EL (cell line): ENCODE measurements at places on chromosomes 7 and 10.

GRCh38 chr7:81903115-81903514 lies 133.3 kb upstream of the HGF start:
- DNase-seq: peak; percentile 20

DNA sequence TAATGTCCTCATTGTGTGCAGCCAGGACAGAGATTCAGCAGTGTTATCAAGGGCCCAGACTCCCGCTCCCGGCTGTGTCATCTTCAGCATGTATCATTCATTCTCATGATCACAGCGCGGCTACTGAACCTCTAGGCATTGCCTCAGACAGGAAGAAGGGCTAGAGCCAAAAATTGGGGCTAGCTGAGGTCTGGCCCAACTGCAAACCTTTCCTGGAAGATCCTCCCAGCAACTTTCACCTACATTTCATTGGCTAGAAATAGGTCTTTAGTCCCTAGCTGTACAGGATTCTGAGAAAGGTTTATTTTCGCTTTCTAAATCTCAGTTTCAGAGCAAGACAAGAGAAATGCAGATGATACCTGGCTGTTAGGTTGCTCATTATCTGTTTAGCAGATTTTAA lies 81.9 kb downstream of the CREM start:
- no peak for DNase-seq

DNA sequence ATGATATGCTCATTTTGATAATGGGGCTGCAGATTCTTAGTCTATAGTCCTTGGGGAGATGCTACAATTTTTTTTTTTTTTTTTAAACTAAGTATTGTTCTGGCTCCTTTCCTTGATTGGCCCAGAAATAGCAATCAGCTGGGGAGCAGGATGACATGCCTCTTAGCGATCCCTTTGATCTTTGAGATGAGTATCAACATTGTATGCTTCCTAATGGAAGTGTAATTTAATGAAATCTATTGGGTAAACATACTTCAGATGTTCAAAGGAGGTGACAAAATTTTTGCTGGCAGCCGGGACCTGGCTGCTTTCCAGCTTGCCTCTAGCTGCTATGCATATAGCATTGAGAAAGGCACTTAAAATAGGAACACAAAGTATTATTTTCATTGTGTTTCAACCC lies 43.5 kb downstream of the VTI1A start:
- DNase-seq: peak; percentile 6

DNA sequence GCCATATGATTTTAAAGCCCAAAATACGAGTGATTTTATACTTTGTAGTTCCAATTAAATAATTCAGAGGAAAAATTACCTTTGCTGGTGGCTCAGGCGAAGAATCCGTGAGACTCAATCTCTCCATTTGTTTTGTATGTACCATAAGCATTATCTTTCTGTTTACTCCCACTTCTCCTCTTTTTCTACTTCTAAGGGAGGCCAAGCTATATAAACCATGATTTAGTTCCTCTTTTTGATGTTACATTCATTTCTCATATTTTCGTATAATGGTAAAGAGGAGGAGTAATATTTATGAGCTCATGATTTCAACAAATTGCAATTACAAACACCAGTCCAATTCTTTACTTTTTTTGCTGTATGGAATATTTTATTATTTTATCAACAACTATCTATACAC lies 50.6 kb upstream of the TES start:
- no peak for DNase-seq

GRCh38 chr7:77461246-77461645 lies 45.1 kb upstream of the GSAP start:
- peak; percentile 48 for DNase-seq

GRCh38 chr7:121961089-121961867 lies 88.3 kb downstream of the PTPRZ1 start:
- peak; percentile 90 for DNase-seq

- DNase-seq: no peak
Observed at GRCh38 chr7:41051062-41051461, 651.8 kb downstream of the INHBA start.

- DNase-seq: no peak
Observed at GRCh38 chr10:131805696-131806095, 95.1 kb upstream of the PPP2R2D start.

GRCh38 chr10:55629793-55630490 lies 731.1 kb downstream of the ZWINT start:
- DNase-seq: no peak

DNA sequence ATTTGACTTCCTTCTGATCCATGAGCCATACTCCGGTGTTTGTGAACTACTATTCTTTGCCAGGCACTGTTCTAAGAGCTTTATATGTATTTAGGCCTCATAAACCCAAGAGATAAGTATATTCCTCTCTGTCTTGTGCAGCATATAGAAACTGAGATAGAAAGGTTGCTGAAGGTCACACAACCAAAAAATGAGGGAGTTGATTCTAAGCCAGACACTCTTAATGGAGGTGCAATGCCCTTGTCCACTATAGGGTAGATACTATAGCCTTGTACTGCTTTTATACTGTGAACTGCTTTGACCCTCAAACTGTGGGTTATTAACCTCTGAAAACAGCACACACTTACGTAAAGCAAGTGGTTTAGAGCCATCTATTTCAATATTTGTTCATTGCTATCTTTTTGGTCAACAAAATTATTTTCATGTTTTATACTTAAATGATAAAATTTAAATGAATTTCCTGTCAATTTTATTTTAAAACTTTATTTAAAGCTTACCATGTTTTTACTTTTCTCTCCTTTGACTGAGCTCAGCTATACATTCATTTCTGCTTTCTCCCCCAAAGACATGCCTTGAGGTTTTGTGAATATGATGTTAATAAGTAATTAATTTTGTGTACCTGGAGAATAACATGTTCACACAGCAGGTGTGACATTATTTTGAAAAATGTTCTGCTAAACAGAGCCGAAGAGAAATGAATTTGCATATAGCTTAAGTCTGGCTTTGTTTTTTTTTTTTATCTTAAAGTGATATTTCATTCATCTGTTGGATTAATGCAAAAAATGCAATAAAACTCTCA lies 687.3 kb downstream of the DNAJB9 start:
- no peak for DNase-seq

GRCh38 chr10:86257683-86258082 lies 108.9 kb downstream of the GRID1 start:
- no peak for DNase-seq

DNA sequence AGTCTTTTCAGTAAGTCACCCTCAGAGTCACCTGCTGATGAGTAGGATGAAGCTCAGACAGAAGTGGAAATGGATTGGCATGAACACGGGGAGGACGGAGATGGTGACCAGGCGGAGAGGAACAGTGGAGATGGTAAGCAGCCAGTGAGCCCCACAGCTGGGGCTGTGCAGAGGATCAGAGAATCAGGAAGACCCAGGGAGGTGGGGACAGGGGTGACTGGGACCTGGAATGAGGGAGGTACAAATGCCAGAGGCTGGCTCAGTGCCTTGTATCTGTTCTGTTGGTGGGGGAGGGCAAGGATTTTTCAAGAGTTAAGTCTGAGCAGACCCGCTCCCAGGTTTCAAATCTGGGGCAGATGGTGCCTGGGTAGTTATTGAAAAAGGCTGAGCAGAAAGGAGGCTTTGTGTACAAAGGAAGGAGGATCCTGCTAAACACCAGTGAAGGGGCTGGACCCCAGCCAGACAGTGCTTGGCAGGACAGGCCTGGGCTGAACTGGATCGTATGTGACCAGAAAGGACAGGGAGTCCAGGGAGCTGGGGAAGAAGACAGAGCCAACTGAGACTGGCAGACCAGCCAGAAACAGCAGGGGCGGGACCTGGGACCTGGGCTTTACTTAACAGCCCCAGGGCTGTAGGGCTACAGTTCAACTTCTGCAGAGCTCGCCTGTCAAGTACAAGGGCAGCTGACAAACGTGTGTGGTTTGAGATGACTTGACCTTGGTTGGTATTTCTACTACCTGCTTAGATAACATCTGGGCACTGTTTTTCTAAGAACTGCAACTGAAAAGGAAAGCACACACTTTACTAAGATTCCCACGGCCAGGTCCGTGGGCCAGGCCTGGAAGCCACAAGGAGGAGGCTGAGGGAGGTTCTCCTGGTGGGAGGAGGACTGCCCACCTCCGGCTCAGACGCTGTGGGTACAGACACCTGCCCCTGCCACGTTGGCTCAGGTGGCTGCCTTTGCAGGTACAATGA lies 13.2 kb upstream of the FRMPD2 start:
- no peak for DNase-seq

DNA sequence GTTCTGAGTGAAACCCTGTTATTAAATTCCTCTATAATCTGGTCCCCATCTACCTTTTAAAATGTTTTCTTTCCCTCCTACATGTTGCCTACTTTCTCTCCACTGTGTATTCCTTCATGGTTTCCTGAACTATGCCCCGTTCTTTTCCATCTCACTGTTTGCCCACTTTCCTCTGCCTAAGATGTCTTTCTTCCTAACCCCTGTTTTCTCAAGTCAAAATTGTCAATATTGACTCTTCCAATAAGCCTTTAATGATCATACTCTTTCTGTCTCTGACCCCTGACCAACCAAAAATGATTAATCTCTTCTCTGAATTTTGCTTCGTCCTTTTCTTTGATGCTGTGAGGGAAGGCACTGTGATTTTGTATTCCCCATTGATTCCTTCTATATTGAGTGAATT lies 30.6 kb upstream of the OIT3 start:
- no peak for DNase-seq

- peak; percentile 80 for DNase-seq
Observed at GRCh38 chr10:3071405-3072198, 4.3 kb downstream of the PFKP start.

DNA sequence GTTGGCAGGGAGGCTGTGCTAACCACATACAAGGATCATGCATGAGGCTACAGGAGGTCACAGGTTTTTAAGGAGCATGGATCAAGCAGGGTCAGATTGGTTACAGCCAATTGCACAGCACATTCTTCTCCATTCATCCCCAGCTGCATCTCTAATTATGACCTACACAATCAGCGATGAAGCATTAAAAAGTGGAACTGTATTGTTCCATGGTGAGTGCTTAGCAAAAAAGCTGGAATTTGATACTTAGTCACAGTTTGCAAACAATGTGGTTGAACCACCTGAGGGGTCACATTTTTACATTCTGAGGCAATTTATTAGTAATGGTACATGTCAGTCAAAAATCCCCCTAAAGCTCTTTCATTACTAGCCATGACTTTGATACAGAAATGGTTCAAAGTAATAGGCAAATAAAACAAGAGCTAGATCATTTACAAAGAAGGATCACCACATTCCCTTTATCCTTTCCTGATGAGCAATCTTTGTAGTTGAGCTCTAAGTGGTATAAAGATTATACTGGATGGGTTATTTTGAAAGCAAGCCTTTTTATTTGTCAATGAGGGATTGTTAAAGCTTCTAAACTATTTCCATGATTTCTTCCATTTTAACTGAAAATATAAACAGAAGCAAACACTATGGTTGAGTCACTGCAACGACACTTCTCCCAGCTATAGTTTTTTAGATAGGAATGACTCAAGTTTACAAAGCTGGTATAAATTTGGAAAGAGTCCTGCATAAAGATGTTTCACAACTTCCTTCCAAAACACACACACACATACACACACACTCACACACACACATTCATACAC lies 217.8 kb upstream of the SEMA3A start:
- DNase-seq: peak; percentile 93

GRCh38 chr10:111187096-111187495 lies 110.3 kb downstream of the ADRA2A start:
- DNase-seq: no peak

DNA sequence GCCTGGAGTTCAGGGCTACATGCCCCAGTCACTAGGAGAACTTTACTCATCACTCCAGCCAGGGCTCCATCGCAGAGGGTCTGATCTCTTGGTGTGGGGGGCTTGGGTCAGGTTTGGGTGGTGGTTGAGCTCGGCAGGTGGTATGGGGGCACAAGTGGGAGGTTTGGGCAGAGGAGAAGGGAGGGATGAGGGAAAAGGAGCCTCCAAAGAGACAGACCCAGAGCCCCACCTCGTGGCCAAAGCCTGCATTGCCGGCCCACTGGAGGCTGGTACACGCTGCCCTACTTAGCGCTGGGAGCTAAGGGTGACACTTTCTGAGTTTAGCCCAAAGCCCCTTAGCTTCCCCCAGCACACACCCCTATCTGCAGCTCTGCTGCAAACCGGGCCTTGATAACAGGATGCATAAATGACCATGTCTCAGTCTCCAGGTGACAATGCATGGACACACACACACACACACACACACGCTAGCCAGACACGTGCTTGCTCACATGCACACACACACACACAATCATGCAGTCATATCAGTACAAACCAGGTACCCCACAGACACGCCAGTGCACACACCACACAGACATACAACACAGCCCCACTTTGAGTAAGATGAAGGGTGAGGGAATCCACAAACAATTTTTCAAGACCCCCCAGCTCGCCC lies 14.7 kb downstream of the LZTS2 start:
- peak; percentile 71 for DNase-seq

DNA sequence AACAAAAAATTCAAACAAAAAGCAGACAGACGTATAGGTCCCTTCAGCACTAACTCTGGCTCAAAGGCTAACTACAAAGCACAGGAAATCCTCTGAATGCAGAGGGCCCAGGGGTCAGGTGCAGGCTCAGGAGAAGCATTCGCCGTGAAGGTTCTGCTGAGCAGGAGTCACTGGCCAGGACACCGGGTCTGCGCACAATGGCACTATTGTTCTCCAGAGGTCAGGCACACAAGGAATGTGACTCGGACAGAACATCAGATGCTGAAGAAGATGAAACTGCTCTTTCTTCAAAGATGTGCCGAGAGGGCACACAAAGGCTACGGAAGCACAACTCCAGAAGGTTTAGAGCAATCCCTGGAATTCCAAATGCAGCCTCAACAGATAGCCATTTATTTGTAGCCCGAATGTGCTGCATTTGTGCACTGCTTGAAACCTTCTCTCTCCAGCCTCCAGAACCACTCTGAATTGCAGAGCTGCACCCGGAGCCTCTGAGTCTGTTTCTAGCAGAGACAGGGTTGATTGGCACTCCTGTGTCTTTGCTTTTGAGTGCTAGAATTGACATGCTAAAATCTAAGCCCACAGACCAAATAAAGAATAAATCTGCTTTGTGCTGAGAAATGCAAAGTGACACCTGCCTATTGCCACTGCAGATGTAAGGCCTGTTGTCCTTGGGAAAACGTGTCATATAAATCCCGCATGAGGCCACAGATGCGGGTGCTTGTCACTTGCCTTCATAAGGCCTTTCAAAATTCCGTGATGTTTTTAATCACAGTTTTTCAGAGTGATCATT lies 85.4 kb upstream of the AFAP1L2 start:
- no peak for DNase-seq

DNA sequence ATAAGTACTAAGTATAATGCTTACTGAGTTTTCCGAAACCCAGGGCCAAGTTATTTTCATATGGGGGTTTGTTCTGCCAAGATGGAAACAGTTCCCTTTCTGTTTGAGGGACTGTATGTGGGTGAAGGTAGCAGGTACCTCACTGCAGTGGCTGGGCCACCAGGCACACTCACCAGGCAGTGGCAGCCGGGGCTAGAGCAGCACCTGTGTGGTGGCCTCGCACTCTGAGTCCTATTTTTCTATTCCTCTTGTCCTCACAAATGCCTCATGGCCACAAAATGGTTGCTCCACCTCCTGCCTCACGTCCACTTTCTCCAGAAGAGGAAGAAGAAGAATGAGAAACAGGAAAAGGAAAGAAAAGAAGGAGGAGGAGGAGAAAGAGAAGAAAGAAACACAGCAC lies 167.3 kb upstream of the SHH start:
- no peak for DNase-seq
